ENCODE measurements at places on chromosomes 7 and 10. TPM values are rescaled to one million over a fixed set of nuclear protein-coding genes. Genes with fewer than 3 reads are reported as not detected.

DNA sequence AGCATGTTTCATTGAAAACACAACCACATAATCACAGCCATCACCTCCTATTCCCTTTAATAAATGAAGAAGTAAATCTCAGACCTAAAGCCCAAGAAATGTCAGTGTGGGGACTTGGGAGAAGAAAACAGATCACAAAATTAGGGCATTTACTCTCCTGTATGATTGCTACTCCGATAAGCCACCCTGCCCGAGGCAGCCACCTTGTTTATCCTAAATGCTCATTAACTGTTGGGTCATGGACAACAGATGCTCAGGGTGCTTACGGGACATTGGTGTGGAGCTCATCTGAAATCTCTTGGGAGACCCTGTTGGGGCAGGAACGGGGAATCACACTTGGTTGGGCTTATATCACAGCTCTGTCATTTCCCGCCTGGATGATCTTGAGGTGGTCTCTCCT, 17.5 kb upstream of the CHST15 start:
- DNase-seq, result no peak

GRCh38 chr10:96656198-96656577, 64.1 kb downstream of the PIK3AP1 start:
- no peak for DNase-seq

CARD11 gene
- total RNA-seq, result 114 TPM

GOLGA7B gene
- total RNA-seq, result 3.5 TPM

GPR26 gene
- total RNA-seq, result not detected

UBE3C gene
- 28.8 TPM for total RNA-seq

DNA sequence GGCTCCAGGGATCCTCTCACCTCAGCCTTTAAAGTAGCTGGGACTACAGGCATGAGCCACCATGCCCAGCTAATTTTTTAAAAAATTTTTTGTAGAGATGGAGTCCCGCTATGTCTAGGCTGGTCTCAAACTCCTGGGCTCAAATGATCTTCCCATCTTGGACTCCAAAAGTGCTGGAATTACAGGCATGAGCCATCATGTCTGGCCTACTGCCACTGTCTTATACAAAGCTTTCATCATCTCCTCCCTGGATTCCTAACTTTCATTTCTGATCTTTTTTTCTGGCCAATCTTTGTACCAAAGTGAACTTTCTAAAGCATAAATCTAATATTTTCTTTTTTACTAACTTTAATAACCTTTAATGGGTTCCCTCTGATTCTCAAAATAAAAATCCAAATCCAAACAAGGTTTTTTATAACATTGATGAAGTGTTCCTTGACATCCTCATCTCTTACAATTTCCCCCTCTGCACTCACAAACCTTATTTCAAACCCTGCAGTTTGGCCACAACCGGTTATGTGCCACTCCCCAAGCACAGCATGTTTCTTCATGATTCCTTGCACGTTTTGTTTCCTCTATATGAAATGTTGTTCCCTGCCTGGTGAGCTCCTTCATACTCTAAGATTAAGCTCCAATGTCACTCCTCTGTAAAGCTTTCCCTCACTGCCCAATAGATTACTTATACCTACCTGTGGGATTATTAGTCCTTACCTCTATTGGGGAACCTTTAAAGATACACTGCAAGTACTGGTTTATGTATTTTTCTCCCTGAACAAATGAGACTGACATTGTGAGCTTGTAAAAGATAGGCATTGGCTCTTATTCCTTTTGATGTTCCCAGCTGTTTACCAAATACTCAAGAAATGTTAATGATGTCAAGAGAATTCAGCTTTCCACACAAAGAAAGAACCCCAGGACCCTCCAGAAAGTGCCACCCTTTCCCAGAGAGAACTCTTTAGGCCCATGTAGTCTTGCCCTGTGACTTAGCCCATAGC, 101.7 kb downstream of the HOXA1 start:
- no peak for DNase-seq

DNA sequence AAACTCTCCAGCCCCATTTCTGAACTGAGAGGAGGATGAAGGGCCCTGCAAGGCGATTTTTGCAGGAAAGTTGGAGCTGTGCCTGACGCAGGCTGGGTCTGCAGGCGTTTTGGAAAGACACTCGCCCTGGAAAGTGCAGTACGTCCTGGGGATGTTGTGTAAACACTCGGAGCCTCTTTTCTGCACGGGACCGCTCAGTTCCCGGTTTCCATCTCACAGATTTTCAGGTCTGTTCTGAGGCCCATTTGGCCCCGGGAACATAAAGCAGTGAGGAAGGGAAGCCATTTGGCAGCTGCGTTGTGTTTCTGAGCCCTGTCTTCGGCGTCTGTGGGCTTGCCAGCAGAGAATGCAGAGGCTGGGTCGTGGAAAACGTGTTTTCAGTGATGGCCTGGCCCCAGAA, 655.0 kb upstream of the MGMT start:
- no peak for DNase-seq

DNA sequence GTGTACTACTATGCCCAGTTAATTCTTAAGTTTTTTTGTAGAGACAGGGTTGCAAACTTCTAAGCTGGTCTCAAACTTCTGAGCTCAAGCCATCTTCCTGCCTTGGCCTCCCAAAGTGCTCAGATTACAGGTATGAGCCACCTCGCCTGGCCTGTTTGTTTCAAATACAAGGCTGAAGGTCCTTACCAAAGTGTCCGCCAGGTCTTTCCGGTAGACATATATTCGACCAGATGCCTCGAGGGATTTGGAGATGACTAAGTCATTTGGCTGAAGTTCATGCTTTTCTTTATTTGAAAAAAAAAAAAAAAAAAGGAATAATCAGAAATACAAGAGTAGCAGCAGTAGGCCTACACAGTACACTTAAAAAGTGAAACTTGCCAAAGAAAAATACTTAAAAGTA, 204.5 kb upstream of the CDCA7L start:
- DNase-seq, result no peak

GRCh38 chr10:118594392-118595063, 920 bp downstream of the PRLHR start:
- peak; percentile 63 for DNase-seq

CRHR2 gene
- total RNA-seq, result not detected

GRCh38 chr7:17071866-17072265, 190.1 kb upstream of the AGR3 start:
- no peak for DNase-seq

DNA sequence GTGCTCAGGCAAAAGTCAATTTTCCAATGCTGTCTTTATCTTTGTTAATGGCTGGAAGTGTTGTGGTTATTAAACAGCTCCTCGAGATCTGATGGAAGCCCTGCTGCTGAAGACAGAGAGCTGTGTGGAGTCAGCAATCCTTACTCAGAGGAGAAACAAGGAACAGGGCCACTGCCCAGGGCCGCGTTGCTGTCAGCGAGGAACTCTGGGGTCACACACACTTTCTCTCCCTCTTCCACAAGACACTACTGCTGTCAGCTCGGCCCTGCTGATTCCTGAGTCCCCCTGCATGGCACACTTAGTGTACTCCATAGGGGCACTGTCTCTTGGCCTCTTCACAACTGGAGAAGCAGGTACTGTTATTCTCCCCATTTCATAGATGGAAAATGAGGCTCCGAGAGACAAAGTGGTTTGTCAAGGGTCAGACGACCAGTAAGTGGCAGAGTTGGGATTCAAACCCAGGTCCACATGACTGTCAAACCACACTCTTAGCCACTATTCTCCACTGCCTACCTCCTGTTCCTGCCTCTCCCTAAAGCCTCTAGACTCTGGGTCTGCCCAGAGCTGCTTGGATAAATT, 29.3 kb upstream of the PDCD4 start:
- DNase-seq, result no peak

SLC26A3 gene
- not detected for total RNA-seq

- no peak for DNase-seq
Measured at GRCh38 chr7:55214707-55215106, 150.4 kb upstream of the LANCL2 start.

All from CD8-positive, alpha-beta T cell (primary cell).